Osteocyte (in vitro differentiated cells): ENCODE measurements at places on chromosomes 7 and 10. TPM values are rescaled to one million over a fixed set of nuclear protein-coding genes. Genes with fewer than 3 reads are reported as not detected.

Gene LRIT1
- not detected in 2 replicates for total RNA-seq

Gene CALHM1
- not detected in 2 replicates for total RNA-seq

Gene GBX1
- not detected in 2 replicates for total RNA-seq

Gene SPDYE6
- total RNA-seq, result not detected in 2 replicates

Gene PNLIPRP1
- not detected in 2 replicates for total RNA-seq

Gene AKR1C4
- total RNA-seq, result not detected in 2 replicates

Gene CARD11
- total RNA-seq, result 0.24 TPM in 1 of 2 replicates, not detected in the other

Gene AMPH
- 9.8 and 10.7 TPM in 2 replicates for total RNA-seq

- DNase-seq, result no peak
- no peaks in the 10 kb centered on the region for H3K27me3 ChIP-seq
- H3K4me1 ChIP-seq, result no peaks in the 10 kb centered on the region
- H3K4me3 ChIP-seq, result no peak overlapping the region
- H3K27ac ChIP-seq, result no peak overlapping the region
- H3K36me3 ChIP-seq, result no peaks in the 10 kb centered on the region
These were observed 279.3 kb upstream of the SHH start for GRCh38 chr7:156091519-156092080.

DNA sequence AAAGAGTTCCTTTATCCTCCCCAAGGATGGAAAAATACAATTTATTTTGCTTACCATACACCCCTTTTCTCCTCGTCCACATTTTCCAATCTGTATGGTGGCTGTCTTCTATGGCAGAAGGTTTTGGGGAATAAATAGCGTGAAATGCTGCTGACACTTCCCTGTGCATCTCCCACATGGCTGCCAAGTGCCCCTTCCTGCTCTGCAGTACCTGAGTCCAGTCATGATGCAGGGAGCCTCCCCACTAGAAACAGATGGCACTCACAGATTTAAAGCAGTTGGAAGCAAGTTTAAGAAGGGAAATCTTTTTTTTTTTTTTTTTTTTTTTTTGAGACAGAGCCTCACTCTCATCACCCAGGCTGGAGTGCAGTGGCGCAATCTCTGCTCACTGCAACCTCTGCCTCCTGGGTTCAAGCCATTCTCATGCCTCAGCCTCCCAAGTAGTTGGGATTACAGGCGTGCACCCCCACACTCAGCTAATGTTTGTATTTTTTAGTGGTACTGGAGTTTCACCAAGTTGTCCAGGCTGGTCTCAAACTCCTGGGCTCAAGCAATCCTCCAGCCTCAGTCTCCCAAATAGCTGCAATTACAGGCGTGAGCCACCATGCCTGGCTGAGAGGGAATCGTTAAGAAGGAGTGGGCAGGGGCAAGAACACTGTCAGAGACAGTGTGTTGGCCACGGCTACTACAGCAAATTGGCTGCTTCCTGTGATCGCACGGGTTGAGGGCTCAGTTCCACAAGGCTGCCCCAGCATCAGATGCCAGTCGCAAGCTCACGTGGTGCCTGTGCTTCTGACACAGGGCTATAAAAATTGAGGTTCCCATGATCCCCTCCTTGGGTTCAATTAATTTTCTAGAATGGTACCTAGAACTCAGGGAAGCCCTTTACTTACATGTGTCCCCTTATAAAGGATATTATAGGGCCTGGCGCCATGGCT, 5.3 kb upstream of the PILRA start:
- peaks cover 15% of the 10 kb centered on the region for H3K36me3 ChIP-seq
- DNase-seq, result no peak
- H3K4me1 ChIP-seq, result no peaks in the 10 kb centered on the region
- H3K27me3 ChIP-seq, result no peaks in the 10 kb centered on the region

DNA sequence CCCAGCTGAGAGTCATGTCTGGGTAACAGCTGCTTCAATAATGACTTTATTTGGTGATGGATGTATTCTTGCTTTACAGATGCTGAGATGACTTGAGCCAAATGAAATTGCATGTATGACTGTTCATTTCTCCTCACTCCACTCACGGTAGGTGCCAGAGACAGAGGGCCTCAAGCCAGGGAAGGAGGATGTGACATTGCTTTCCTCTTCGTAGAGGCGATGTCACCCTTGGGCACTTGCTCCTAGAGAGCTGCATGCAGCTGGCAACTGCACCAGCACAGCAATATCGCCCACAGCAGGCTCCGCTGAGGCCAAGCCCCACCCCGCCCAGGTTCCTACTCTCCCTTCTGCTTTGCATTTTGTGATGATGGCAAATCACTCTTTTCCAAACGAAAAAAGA, 116.6 kb upstream of the AOAH start:
- no peak overlapping the region for H3K4me3 ChIP-seq
- DNase-seq, result no peak
- no peaks in the 10 kb centered on the region for H3K36me3 ChIP-seq
- no peak overlapping the region for H3K27ac ChIP-seq

DNA sequence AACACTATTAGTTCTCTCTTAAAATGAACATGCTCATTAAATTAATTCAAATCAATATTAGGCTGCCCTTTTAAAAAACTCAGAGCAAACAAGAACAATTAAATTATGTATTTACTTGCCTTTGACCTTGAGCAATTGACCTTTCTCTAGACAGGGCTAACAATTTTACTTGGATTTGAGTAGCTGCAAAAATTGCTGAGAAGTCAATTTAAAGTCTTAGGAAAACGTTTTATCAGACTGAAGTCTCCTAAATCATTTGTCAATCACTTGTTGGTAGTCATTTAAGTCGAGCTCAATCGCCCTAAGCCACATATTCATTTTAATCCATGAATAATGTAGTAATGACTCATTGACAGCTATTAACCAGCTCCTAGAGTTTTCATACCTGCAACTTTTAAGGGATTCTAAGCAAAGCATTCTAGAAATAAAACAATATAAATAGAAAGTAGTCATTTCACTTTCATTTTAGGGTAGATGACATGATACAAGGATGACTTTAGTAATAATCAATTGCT, 84.9 kb upstream of the SEC61G start:
- no peak overlapping the region for H3K27ac ChIP-seq
- no peak overlapping the region for H3K4me3 ChIP-seq
- H3K4me1 ChIP-seq, result peaks cover 59% of the 10 kb centered on the region
- H3K36me3 ChIP-seq, result peaks cover 3% of the 10 kb centered on the region

DNA sequence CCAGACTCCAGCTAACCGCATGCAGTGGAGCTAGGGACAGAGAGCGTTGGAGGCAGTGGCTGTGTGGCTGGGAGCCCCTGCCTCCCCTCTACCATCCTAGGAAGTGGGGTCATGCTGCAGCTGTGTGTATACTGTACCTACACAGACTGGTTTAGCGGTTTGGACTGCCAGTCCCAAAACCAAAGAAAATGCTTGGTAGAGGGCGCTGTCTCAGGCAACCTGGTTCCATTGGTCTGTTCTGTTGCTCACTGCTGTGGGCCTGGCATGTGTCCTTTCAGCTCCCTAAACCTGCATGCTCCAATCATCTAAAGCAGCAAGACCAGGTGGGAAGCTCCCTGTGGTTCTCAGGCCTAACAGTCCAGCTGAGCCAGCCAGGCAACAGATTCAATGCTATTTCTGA, 4.5 kb downstream of the RBP4 start:
- peaks cover 13% of the 10 kb centered on the region for H3K4me1 ChIP-seq
- no peak overlapping the region for H3K27ac ChIP-seq
- DNase-seq, result no peak
- no peak overlapping the region for H3K4me3 ChIP-seq
- H3K27me3 ChIP-seq, result peaks cover 1% of the 10 kb centered on the region
- H3K36me3 ChIP-seq, result no peaks in the 10 kb centered on the region

- no peak for DNase-seq
- H3K36me3 ChIP-seq, result no peaks in the 10 kb centered on the region
- H3K27me3 ChIP-seq, result peaks cover 65% of the 10 kb centered on the region
- peaks cover 10% of the 10 kb centered on the region for H3K4me1 ChIP-seq
- no peak overlapping the region for H3K4me3 ChIP-seq
- H3K27ac ChIP-seq, result no peak overlapping the region
These were observed 30.0 kb downstream of the PRSS2 start for GRCh38 chr7:142800699-142801260.

DNA sequence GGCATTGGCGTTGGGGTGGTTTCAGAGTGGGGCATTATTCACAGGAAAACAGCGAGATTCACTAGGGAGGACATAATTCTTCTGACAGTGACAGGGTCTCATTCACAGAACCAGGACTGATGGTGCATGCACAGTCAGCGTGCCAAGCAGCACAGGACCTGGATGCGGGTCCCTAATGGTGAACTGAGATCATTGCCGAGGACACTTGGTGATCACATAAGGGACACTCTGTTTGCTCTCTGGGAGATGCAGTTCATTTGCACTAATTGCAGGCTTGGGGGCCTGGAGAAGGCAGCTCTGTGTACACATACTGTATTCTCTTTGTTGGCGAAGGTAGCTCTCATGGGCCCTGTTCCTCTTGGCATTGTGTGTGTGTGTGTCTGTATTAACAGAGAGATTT, 716.1 kb downstream of the PHTF2 start:
- no peaks in the 10 kb centered on the region for H3K4me1 ChIP-seq
- H3K4me3 ChIP-seq, result no peak overlapping the region
- H3K27me3 ChIP-seq, result peaks cover 4% of the 10 kb centered on the region
- H3K27ac ChIP-seq, result no peak overlapping the region

- no peak overlapping the region for H3K4me3 ChIP-seq
- H3K27ac ChIP-seq, result no peak overlapping the region
- peaks cover 4% of the 10 kb centered on the region for H3K36me3 ChIP-seq
- DNase-seq, result no peak
- peaks cover 37% of the 10 kb centered on the region for H3K4me1 ChIP-seq
These were observed 25.3 kb upstream of the EPC1 start for GRCh38 chr10:32372000-32372875.

GRCh38 chr7:139782932-139783331, 5.1 kb upstream of the HIPK2 start:
- no peaks in the 10 kb centered on the region for H3K36me3 ChIP-seq
- DNase-seq, result no peak
- no peaks in the 10 kb centered on the region for H3K27me3 ChIP-seq
- H3K4me1 ChIP-seq, result peaks cover 7% of the 10 kb centered on the region
- no peak overlapping the region for H3K4me3 ChIP-seq
- H3K27ac ChIP-seq, result no peak overlapping the region

- no peak overlapping the region for H3K4me3 ChIP-seq
- no peak for DNase-seq
- H3K4me1 ChIP-seq, result no peaks in the 10 kb centered on the region
- no peaks in the 10 kb centered on the region for H3K36me3 ChIP-seq
- H3K27ac ChIP-seq, result no peak overlapping the region
These were observed 11.5 kb downstream of the C10orf71 start for GRCh38 chr10:49310460-49310859.

DNA sequence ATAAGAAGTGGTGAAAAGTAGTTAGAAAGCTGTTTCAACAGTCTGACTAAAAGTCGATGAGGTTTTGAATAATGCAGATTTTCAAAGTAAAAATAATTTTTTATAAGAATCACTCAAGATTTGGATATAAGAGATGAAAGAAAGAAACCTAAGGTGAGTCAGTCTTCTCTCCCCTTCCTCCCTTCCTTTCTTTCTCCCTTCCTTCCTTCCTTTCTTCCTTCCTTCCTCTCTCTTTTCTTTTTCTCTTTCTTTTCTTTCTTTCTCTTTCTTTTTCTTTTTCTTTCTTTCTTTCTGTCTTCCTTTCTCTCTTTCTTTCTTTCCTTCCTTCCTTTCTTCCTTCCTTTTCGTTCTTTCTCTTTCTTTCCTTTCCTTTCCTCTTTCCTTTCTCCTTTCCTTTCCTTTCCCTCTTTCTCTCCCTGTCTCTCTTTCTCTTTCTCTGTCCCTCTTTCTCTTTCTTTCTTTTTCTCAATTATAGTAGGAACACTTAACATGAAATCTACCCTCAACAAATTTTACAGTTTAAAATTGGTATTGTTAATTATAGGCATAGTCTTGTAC, 308.6 kb downstream of the ARL4A start:
- H3K36me3 ChIP-seq, result peaks cover 5% of the 10 kb centered on the region
- no peak overlapping the region for H3K4me3 ChIP-seq
- H3K4me1 ChIP-seq, result no peaks in the 10 kb centered on the region
- H3K27ac ChIP-seq, result no peak overlapping the region
- no peaks in the 10 kb centered on the region for H3K27me3 ChIP-seq
- DNase-seq, result no peak

GRCh38 chr7:143283381-143283780, 1.4 kb upstream of the TMEM139 start:
- H3K36me3 ChIP-seq, result no peaks in the 10 kb centered on the region
- no peaks in the 10 kb centered on the region for H3K27me3 ChIP-seq

GRCh38 chr7:84792231-84792893, 394.5 kb downstream of the SEMA3D start:
- H3K27ac ChIP-seq, result no peak overlapping the region
- no peaks in the 10 kb centered on the region for H3K27me3 ChIP-seq
- peaks cover 4% of the 10 kb centered on the region for H3K4me1 ChIP-seq
- H3K36me3 ChIP-seq, result peaks cover 4% of the 10 kb centered on the region
- no peak overlapping the region for H3K4me3 ChIP-seq

GRCh38 chr10:129075508-129075907, 391.5 kb upstream of the MGMT start:
- no peak overlapping the region for H3K27ac ChIP-seq
- no peaks in the 10 kb centered on the region for H3K4me1 ChIP-seq
- H3K27me3 ChIP-seq, result no peaks in the 10 kb centered on the region
- H3K4me3 ChIP-seq, result no peak overlapping the region
- no peak for DNase-seq

GRCh38 chr10:129165770-129166169, 301.3 kb upstream of the MGMT start:
- H3K27ac ChIP-seq, result no peak overlapping the region
- H3K4me1 ChIP-seq, result no peaks in the 10 kb centered on the region
- no peaks in the 10 kb centered on the region for H3K36me3 ChIP-seq
- no peak for DNase-seq
- H3K27me3 ChIP-seq, result no peaks in the 10 kb centered on the region

DNA sequence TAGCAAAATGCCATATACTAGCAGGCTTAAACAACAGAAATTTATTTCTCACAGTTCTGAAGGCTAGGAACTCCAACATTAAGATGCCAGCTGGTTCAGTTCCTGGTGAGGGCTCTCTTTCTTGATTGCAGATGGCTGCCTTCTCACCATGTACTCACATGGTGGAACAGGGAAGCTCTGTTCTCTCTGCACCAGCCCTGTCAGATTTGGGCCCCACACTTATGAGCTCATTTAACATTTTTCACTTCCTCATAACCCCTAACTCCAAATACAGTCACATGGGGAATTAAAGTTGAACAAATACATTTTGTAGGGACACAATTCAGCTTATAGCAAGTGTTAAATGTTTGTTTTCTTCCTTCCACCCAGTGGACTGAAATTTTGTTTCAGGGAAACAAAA, 218.6 kb upstream of the TAC1 start:
- no peaks in the 10 kb centered on the region for H3K27me3 ChIP-seq
- H3K4me1 ChIP-seq, result no peaks in the 10 kb centered on the region
- H3K36me3 ChIP-seq, result no peaks in the 10 kb centered on the region
- no peak overlapping the region for H3K27ac ChIP-seq
- no peak for DNase-seq

DNA sequence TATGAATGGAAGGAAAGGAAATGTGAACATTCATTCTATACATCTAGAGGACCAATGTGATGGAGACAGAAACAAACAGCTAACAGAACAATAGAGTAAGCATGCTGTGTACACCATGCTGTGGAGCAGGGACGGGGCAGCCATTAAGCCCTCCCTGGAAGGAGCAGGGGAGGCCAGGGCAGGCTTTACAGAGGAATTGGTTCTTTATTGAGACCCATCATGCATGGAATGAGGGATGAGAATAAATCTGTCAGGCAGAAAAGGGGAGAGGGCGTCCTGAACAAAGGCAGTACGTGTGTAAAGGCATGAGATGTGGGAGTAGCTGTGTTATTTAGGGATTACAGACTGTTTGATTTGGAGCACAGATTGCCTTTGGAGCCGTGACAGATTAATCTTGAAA, 35.2 kb downstream of the STK17A start:
- H3K27me3 ChIP-seq, result no peaks in the 10 kb centered on the region
- no peak for DNase-seq
- H3K27ac ChIP-seq, result no peak overlapping the region
- no peak overlapping the region for H3K4me3 ChIP-seq
- peaks cover 17% of the 10 kb centered on the region for H3K36me3 ChIP-seq
- peaks cover 8% of the 10 kb centered on the region for H3K4me1 ChIP-seq
